Non-pigmented ciliary epithelial cell (primary cell): ENCODE measurements at places on chromosomes 7 and 10.

DNA sequence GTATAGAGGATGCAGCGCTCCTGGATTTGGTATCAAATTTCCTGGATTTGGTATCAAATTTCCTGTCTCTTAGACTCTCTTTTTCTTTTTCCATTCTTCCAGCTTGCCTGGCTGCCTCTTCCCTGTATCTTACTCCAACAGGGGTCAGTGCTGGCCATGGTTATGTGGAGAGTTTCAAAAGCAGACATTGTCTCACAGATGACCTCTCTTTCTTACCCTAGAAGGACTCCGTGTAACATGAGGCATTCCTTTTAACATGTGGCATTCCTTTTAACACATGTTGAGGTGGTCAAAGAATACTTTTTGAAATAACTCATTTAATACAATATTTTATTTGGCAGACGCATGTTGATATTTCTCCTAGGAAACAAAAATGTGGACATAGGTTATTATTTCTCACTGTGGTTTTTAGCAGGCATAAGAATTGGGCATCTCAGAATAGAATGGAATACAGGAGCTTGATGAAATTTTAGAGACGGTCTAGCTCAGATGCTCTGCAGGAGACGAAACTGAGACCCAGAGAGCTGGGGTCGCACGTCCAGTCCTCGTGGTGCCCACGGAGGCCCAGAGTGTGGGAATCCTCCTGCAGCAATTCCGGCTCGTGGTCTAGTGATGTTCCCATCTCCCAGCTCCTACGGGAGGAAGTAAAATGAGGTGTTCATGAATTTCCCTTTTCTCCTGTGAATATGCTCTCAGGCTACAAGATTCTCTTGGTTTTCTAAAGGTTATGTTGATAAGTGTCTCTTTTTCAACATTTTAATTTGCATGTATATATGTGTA is 59.6 kb upstream of the PITRM1 start:
- peak; percentile 41 for DNase-seq

- DNase-seq = no peak
Observed at GRCh38 chr7:157150882-157151281, 12.2 kb downstream of the UBE3C start.

GRCh38 chr10:64430690-64431323 is 909.6 kb downstream of the REEP3 start:
- DNase-seq = no peak

GRCh38 chr10:74238516-74238915 is 87.5 kb downstream of the ADK start:
- DNase-seq = no peak

GRCh38 chr7:840001-840600 is 7.8 kb downstream of the SUN1 start:
- DNase-seq = no peak

GRCh38 chr10:84946904-84947303 is 618.5 kb downstream of the CCSER2 start:
- no peak for DNase-seq

DNA sequence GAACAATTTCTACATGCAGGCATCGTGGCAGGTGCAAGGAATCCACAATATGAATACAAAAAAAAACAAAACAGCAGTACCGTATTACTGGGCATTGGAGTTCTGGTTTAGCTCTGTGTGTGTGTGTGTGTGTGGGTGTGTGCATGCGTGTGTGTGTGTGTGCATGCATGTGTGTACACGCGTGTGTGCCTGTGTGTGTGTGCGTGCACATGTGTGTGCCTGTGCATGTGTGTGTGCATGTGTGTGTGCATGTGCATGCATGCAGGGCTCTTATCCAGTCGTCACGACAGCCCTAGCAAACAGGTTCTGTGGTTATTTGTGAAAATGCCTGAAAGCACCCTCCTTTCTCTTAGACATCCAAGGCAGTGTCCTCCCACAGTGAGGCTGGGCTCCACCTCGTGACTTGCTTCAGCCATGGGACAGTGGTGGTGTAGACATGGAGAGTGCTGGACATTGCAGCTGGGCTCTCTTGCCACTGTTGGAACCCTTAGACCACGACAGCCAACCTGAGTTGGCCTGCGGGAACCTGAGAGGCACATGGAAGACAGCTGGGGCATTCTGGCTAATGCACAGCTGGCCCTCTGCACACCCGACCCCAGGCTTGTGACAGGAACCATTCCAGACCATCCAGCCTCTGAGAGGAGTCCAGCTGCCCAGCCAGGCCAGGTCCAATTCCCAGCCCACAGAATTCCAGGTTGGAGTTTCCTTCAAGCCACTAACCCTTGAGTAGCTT is 173.4 kb upstream of the SHH start:
- no peak for DNase-seq

GRCh38 chr10:71753091-71753959 is 20.0 kb downstream of the VSIR start:
- DNase-seq = no peak

DNA sequence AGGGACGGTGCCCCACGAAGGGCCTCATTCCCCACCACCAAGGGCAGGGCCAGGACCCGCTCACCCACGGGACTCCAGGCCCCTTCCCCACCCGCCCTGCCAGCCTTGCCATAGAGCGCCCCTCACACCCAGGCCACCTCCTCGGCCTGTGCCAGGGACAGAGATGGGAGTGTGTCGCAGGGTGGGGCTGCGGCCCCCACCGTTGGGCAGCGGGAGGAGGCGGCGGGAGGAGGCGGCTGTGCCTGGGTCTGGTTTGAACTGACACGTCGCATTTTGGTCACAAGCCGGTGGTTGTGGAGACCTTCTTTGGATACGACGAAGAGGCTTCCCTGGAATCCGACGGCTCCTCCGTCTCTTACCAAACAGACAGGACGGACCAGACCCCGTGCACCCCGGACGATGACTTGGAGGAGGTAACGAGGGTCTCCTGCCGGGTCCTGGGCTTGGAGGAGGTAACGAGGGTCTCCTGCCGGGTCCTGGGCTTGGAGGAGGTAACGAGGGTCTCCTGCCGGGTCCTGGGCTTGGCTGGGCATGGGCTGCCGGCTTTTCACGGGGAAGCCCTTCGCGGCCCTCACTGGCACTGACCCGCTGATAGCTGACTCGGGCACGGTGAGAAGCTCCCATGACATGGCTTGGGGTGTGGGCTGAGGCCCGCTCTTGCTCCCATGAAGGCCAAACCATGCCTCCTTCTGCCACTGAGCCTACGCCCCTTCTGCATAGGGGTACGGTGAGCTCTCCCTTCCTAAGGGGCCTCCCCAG is 46.4 kb upstream of the DPYSL4 start:
- DNase-seq = no peak

DNA sequence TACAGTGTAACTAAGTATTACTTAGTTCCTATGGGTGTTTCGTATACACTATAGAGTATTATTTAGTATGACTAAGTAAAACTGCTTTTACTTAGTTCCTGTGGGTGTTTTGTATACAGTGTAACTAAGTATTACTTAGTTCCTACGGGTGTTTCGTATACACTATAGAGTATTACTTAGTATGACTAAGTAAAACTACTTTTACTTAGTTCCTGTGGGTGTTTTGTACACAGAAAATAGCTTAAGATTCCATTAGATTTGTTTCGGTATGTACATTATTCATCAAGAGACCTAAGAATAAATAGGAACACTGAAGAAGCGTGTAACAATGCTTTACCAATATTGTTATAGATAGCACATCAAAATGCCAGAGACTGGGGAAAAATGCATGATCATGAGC is 25.0 kb downstream of the IGF2BP3 start:
- no peak for DNase-seq

DNA sequence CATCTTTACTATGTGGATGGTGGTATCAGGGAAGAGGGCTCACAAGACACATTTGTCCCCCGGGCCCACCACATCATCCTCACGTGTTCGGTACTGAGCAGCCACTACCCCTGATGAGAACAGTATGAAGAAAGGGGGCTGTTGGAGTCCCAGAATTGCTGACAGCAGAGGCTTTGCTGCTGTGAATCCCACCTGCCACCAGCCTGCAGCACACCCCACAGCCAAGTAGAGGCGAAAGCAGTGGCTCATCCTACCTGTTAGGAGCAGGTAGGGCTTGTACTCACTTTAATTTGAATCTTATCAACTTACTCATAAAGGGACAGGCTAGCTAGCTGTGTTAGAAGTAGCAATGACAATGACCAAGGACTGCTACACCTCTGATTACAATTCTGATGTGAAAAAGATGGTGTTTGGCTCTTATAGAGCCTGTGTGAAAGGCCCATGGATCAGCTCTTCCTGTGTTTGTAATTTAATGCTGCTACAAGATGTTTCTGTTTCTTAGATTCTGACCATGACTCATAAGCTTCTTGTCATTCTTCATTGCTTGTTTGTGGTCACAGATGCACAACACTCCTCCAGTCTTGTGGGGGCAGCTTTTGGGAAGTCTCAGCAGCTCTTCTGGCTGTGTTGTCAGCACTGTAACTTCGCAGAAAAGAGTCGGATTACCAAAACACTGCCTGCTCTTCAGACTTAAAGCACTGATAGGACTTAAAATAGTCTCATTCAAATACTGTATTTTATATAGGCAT is 9.1 kb upstream of the CSGALNACT2 start:
- peak; percentile 93 for DNase-seq

DNA sequence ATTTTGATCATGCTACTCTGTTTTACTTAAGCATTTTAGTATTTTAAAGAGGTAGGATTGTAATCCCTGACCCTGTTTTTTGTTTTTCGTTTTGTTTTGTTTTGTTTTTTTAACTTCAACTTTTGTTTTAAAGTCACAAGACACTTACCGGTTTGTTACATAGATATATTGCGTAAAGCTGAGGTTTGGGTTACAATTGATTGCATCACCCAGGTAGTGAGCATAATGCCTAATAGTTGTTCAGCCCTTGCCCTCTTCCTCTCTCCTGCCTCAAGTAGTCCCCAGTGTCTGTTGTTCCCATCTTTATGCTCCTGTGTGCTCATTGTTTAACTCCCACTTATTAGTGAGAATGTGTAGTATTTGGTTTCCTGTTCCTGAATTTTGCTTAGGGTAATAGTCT is 93.1 kb upstream of the TEX47 start:
- no peak for DNase-seq

DNA sequence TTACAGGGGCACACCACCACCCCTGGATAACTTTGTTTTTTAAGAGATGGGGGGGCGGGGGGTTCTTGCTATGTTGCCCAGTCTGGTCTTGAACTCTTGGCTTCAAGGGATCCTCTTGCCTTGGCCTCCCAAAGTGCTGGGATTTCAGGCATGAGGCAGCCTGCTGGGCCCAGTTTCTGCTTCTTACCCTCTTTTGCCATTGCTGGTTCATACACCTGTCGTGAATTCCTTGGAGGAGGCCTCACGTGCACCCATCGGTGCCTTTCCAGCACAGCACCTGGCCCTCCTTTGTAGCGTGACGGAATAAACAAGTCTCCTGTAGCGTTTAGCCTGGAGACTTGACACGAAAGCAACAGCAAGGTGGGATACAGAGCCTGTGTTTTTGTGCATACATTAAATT is 75.5 kb downstream of the CARD11 start:
- no peak for DNase-seq

GRCh38 chr10:91556691-91557566 is 75.9 kb downstream of the PPP1R3C start:
- DNase-seq = no peak

DNA sequence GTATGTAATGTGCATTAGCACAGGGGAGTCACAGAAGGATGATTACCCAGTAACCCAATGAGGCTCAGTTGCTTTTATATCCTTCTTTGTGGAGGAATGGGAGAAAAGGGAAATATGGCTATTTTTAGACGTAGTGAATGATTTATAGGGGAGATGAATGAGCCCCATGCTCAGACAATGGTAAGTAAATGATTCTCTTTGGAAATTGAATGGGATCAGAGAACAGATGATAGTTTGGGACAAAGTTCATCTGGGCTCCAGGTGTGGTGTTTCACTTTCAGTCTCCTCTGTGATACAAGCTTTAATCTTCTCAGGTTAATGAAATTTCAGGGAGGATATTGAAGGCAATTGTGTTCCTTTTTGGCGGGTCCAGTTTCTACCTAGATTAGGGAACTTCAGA is 63.0 kb upstream of the MPP7 start:
- no peak for DNase-seq

DNA sequence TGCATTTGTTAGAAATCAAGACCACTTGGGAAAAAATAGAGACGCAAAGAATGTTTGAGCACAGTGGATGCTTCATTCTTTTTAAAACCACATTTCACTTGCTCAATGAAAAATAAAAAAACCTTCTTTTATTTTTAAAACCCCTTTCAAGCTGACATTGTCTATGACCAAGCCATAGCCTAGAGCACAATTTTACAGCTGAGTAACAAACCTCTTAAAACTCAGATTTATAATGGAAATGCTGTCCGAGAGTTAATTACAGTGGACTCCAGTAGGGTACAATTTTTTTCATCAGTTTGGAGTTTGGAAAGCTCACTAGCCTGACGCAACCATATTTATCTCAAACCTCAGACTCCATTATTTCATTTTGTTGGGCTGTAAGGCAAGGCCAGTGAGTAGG is 116.3 kb downstream of the RNLS start:
- no peak for DNase-seq

GRCh38 chr10:112214298-112214926 is 30.8 kb upstream of the GPAM start:
- DNase-seq = no peak

DNA sequence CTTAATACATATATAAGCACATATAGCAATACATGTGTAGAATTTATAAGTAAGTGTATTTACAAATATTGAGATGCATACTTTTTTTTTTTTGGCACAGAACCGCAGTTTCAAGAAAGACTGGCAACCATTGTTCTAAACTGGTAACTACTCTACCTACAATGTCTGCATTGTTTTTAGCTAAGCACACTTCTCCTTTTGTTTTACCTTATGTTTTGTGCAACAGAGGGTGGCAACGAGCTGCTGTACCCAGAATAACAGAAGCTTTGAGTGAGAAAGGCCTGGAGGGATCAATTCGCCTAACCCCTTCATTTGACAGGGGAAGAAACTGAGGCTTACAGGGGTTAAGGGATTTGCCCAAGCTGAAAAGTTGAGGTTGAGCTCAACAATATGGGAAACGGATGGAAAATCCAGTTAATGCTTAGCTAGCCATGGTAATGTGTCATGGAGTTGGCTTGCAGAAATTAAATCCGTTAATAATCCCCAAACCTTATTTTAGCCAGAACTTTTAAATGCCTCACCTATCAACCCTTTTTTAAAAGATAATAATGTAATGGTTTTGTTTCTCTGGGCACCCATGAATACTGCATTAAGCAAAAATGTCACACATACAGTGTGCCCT is 25.5 kb downstream of the FZD1 start:
- DNase-seq = no peak

DNA sequence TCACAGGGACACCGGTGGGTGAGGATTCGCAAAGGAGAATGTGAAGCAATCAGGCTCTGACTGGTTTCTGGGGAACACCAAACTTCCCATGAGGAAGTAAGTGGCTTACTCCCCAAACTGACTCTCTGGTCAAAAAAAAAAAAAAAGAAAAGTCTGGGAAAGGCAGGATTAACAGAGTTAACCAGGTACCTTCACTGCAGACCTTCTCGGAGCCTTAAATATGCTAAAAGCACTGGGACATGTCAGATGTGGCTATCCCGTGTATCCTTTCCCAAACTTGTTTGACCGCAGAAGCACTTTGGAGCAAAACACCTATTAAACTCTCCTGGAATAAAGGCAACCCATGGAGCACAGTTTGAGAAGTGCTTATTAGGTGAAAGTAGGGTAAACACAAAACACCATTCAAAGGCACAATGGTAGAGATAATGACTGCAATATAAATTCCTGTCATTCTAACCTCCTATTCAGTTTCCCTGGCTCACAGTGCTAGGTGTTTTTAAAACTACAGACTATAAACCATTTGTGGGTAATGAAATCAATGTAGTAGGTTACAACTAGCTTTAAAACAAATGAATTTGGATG is 44.1 kb upstream of the MXI1 start:
- DNase-seq = no peak
